HT-29 (cell line): ENCODE measurements at places on chromosomes 3 and 15.

GRCh38 chr3:45064512-45065372 is 38.6 kb downstream of the CLEC3B start:
- peak; percentile 42 for DNase-seq

- no peak for DNase-seq
Measured at GRCh38 chr3:100256731-100257151, 4.1 kb upstream of the TBC1D23 start.

DNA sequence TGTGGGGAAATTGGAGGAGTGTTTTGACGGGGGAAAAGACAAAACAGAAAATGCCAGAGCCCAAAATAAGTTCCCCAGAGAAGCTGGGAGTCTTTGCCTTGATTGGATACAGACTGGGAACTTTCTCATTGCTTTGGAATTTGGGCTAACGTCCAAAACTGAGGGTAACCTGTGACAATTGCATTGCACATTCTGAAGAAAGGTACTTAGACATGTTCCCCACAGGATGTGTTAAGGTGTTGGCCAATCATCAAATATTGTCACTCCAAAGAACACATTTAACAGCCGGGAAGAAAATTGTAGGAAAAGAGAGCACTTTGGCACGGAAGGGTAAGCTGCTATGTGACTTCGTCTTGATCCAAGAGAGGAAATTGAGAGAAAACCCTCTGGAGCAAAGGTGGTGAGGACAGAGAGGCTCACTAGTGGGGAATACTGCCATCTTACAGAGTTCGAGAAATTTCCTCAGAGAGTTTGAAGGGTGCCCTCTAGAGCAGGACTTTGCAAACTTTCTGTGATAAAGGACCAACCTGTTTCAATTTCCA is 619.5 kb upstream of the TBL1XR1 start:
- DNase-seq, result peak; percentile 59

- no peak for DNase-seq
Measured at GRCh38 chr3:69322158-69322509, 63.8 kb downstream of the FRMD4B start.

- no peak for DNase-seq
Measured at GRCh38 chr15:100844167-100844566, 35.5 kb upstream of the ALDH1A3 start.
